ENCODE measurements at places on chromosomes 3 and 15.

DNA sequence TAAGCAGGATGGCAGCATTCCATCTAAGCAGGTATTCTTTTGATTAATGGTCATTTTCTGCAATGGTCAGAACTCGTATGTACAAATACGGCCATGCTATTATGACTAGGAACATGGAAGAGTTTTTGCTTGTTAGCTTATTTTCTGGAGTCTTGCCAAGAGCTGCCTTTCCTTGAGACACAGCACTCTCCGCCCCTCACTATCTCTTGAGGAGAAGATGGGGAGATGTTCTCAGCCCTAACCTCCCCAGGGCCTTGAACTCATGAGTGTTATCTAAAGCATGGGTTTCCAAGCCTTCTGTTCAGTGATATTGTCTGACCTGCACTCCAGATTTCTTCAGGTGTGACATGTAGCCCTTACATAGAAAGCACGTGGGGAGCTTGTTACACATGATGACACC, 65.9 kb upstream of the ACTC1 start:
- no peak for DNase-seq

- no peak for DNase-seq
Measured at GRCh38 chr3:187565701-187566100, 104.5 kb downstream of the SST start.

DNA sequence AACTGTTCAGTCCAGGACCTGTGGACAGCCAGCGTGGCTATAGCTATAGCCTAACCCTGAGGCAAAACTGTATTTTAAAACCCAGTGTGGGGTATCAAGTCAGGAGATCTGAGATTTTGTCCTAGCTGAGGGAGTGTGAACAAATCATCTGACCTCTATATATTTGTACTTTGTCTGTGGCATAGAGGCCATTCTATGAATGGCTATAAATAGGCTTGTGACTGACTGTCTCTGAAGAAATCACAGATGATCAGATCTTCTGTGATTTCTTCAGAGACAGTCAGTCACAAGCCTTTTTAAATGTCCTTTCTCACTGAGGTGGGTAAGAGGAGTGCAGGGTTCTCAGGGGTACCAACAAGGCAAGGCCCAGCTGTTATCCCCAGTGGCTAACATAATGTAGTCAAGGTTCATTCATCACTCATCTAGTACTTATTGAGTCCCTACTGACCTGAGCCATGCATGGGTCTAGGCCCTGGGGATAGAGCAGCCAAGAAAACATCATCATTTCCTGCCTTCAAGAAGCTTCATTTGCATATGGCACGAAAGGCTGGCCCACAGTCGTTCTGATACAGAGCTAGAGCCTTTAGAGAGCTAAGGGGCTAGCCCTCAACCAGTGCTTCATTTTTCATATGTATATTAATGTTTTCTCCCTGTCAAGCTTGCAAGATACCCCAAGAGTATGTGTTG, 53.3 kb downstream of the TIPARP start:
- no peak for DNase-seq

GRCh38 chr3:127889461-127889863, 25.6 kb upstream of the KBTBD12 start:
- no peak for DNase-seq

GRCh38 chr3:58529516-58530353, 7.3 kb downstream of the ACOX2 start:
- DNase-seq = no peak

DNA sequence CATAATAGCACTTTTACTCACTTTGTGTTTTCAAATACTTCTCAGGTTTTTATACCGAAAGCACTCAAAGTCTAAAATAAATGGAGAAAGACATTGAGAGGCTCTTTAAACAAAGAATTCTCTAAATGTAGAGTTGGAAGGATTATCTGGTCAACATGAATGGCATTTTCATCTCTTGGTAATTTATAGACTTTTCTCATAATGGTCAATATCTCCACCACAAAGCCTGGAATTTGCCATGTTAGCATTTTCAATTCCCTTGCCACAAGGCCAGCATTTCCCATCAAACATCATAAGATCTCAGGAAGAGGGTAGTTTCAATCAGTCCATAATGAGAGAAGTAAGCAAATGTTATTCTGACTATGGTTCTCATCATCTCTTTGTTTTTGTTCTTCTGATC, 293.0 kb downstream of the CADM2 start:
- no peak for DNase-seq

DNA sequence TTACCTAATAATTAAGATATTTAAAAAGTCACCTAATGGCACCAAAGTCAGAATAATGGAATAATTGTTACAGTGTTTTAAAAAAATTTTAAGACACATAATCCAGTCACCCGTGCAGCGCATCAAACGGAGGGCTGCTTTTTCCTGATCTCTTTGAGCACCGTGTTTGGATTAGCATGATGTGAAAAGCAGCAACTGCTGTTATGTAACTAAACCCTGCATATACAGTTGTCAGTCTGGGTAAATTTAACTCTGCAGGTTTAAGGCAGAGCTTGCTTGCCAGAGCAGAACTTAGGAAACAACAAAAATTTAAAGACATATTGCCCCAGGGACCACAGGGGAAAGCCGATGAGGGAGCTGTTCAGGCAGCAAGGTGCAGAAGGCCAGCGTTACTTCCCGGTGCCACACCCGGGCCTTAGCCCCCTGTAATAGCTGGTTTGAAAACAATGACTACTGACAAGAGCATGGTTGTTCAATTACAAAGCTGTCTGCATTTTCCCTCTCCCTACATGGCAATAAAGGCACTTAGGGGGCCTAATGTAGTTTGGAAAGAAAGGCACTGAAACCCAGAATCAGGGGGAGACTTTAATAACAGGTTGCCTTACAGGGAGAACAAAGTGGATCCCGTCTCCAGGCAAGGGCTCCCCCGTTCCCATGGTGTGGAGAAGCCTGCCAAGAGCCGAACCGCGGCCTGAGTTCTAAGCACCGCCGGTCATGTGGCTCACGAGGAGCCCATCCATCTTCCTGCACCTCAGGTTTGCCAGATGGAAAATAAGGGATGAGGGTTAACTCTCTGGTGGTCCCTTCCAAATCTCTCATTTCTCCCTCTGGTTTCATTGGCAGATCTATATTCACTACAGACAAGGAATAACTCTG, 32.2 kb downstream of the RORA start:
- DNase-seq = no peak
